ENCODE measurements at places on chromosomes 12 and 14.

DNA sequence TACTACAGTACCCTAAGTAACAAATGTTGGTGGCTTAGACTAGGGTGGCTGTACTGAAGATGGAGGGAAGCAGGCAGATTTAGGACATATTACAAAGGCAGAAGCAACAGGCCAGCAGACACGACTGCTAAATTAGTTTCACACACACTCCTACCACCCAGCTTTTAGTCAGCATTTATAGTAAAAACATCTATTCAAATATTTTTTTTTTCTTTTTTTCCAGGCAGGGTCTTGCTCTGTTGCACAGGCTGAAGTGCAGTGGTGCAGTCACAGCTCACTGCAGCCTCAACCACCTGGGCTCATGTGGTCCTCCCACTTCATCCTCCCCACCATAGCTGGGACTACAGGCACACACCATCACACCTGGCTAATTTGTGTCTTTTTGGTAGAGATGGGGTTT, 72.9 kb downstream of the CDK17 start:
- DNase-seq = no peak

- DNase-seq = peak; percentile 30
Observed at GRCh38 chr14:105167303-105168092, 1.1 kb downstream of the JAG2 start.

GRCh38 chr14:72942934-72943333, 16.7 kb downstream of the DCAF4 start:
- no peak for DNase-seq

DNA sequence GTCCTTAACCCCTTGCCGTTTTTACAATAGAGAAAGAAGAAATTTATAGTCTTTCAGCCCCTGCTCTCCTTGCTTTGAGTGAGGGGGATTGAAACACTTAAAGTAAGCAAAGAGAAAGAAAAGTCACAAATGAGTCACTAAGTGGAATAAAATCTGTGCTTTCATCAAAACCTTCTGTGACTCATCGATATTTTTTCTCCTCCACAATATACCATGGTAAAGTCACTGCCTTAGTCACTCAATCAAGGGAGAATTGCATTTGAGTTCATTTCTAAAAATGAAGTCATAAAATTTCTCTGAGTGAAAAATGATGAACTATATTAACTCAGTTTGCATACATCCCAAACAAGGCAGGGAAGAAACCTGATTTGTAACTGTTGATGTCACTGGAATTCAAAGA, 470.3 kb downstream of the FOXG1 start:
- DNase-seq = no peak

- no peak for DNase-seq
Observed at GRCh38 chr12:66638666-66639065, 40.2 kb downstream of the GRIP1 start.

GRCh38 chr12:19288603-19289244, 150.6 kb upstream of the AEBP2 start:
- peak; percentile 75 for DNase-seq

GRCh38 chr12:99282624-99283023, 364.9 kb upstream of the GARIN6 start:
- DNase-seq = no peak

- no peak for DNase-seq
Observed at GRCh38 chr14:103728721-103729120, 13.1 kb downstream of the ZFYVE21 start.
